Caudate nucleus (tissue), 63 donors: ENCODE measurements at places on chromosomes 1 and 21.

- no peak for DNase-seq
Observed at GRCh38 chr1:34907487-34908090, 21.9 kb downstream of the DLGAP3 start.

DNA sequence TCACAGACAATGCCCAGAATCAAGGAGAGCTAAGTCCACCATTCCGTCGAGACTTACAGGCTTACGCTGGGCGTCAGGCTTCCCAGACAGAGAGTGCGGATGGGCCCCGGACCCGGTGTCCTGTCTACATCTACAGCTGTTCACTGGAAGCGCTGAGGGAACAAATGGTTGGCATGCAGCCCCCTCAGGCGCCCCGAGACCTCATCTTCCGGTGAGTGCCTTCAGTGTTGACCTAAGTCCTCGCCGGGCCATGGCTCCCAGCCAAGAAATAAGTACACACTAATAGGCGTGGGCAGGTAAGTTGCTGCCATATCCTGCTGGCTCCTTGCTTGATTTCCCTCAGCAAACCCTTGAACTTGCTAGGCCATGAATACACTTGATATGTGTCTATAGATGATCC is 26.2 kb downstream of the HYI start:
- DNase-seq: no peak

- DNase-seq: no peak
Observed at GRCh38 chr1:240687820-240688219, 75.9 kb upstream of the GREM2 start.

GRCh38 chr1:55010887-55011217 is 12.1 kb downstream of the BSND start:
- DNase-seq: no peak

- no peak for DNase-seq
Observed at GRCh38 chr1:4532656-4533055, 121.8 kb upstream of the AJAP1 start.

- DNase-seq: no peak
Observed at GRCh38 chr1:44854970-44855369, 11.9 kb upstream of the PTCH2 start.

DNA sequence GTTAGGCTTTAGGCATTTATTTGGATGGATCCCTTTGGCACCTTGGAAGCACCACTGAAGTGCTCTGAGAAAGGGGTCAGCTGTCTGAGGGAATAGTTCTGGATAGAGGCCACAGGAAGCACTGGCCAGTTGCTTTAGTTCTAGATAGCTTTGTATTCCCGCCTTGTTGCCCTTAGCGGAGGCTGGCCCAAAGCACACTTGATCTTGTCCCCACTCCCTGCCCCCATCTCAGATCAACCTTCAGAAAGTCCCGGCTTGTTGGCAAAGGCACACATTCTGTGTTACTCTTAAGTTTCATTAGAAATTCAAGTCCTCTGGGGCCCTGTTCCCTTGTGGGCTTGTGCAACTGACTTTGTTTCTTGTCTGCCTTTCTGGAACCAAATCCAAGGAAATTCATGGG is 15.2 kb upstream of the NBL1 start:
- DNase-seq: no peak

DNA sequence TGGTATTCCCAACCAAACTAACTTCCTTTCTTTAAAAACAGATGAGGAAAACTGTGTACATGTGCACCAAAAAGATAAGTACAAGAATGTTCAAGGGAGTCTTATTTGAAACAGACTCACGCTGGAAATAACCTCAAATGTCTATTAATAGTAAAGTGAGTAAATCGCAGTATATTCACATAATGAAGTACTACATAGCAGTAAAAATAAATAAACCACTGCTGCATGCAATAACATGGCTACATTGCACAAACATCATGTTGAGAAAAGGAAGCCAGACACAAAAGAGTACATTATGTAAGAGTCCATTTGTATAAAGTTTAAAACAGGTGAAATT is 5.2 kb upstream of the DENND2D start:
- no peak for DNase-seq

GRCh38 chr21:44499211-44499560 is 40.8 kb downstream of the KRTAP10-1 start:
- DNase-seq: no peak

- DNase-seq: no peak
Observed at GRCh38 chr1:21834094-21834493, 22.0 kb downstream of the LDLRAD2 start.

GRCh38 chr1:228652116-228652515 is 83.2 kb upstream of the RHOU start:
- DNase-seq: no peak

GRCh38 chr1:118101515-118101844 is 83.5 kb downstream of the SPAG17 start:
- no peak for DNase-seq

- DNase-seq: peak; percentile 81
Observed at GRCh38 chr1:1040004-1040991, 20.4 kb downstream of the AGRN start.

DNA sequence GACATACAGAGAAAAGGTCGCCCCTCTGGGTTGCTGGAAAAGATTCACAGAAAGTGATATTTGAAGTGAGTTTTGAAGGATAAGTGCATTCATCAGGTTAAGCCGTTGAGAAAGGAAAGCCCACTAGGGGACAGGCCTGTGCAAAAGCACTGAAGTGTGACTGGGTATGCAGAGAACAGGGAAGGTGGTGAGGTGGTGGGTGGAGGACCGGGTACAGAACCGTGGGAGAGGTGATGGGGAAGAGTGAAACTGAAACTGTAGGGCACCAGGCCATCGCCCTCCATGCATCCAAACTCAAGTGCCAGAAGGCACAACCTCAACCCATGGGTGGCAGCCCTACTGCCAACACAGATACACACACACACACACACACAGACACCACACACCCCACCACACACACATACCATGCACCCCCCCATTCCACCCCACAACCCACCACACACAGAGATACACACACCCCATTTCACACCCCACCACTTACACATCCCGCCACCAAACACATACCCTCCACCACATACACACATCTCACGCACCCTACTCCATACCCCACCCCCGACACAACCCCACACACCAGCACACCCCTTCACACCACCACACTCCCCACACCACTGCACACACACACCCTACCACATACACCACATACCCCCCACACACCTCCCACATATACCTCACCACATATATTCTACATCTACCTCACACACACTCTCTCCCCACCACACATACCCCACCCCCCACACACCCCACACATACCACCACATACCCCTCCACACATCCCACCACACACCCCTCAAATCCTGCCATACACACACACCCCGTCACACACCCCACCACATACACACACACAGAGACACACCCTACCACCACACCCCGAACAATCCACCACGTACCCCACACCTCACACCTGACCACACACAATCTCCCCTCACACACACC is 59.0 kb downstream of the TSEN15 start:
- DNase-seq: no peak

DNA sequence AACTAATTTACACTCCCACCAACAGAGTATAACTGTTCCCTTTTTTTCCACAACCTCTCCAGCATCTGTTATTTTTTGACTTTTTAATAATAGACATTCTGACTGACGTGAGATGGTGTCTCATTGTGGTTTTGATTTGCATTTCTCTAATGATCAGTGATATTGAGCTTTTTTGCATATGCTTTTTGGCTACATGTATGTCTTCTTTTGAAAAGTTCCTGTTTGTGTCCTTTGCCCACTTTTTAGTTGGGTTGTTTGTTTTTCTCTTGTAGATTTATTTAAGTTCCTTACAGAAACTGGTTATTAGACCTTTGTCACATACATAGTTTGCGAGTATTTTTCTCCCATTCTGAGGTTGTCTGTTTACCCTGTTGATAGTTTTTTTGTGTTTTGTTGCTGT is 375.2 kb downstream of the MATN1 start:
- DNase-seq: no peak

- DNase-seq: no peak
Observed at GRCh38 chr1:246142320-246142893, 364.7 kb downstream of the SMYD3 start.

DNA sequence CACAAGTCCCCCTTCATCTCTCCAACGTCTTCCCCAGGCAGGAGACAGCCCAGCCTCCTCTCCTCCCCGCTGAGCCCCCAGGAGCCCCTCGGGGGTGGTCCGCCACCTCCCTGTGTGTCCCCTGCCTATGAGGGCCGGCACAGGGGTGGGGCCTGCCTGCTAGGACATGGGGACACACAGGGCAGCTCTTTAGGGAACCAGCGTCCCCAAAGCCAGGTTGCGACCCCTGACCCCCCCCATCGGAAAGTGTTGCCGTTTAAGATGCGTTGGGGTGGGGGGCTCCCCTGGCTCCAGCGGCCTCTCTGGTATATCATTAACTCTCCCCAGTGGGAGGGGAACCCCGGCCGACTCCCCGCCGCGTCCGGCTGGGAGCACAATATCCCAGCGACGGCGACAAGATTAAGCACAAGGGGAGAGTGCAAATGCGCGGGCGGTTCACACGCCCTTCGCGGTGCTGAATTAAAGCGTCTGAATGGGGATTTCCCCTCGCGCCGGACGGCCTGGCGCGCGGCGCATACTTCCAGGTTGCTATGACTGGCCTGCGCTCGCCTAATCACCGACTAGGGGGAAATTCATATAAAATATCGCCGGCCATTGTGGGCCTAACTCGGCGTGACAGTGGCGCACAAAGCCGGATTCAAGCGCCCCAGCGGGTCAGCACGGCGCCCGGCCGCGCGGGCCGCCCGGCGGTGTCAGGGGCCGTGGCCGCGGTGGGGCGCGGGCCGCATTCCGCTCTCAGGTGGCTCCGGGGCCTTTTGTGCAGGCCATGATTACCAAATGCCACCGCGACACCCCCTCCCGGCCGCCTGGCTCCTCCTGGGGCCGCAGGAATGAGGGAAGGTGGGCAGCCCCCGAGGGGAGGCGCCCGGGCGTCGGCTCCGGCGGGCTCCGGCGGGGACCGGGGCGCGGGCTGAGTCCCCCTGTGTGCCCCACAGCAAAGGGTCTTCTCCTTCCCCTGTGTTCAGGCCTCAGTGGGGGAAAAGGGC is 30.9 kb downstream of the WNT3A start:
- no peak for DNase-seq

DNA sequence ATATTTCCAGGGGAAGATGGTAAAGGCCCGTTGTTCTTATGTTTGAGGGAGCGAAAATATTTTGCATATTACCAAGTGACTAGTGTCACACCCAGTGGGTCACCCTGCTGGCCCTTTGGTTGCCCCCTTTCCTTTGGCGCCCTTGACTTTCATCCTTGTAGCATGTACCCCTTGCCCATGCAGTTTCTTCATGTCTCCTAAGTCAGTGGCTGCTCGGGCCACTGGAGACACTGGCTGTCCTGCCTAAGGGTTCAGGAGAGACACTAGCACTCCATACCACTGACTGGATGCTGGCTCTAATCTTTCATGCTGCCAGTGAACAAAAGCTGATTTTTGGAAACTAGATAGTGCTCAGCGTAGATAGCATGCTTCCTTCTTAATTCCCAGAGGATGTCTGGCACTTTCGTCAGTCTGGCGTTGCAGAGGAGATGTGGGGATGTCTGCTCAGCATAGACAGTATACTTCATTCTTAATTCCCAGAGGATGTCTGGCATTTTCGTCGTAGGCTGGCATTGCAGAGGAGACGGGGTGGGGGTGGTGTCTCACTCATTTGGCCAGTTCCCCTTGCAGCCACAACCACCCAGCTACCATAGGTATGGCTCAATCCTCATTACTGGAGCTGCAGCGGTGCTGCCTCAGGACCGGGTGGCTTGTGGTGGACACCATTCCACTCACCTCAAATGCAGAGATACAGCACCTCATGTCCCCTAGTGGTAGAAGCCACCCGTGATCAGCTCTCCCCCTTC is 770.9 kb upstream of the TPTE start:
- no peak for DNase-seq

DNA sequence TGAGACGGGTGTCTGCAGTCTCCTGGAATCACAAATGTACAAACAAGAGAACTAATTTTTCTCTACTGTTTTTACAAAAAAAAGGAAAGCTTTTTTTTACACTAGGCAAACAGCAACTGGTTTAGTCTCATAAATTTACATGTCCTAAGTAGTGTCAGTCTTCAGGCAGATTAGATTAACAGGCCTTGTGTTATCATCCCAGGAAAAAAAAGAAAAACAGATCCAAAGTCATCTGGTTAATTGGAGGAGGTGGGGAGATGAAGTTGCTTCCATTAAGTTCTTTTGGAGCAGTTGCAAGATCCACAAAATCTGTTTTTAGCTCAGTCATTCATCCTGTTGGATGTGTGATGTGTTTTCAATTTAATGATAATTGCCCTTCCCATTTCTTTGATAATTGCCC is 363.5 kb upstream of the ADGRL2 start:
- DNase-seq: no peak

DNA sequence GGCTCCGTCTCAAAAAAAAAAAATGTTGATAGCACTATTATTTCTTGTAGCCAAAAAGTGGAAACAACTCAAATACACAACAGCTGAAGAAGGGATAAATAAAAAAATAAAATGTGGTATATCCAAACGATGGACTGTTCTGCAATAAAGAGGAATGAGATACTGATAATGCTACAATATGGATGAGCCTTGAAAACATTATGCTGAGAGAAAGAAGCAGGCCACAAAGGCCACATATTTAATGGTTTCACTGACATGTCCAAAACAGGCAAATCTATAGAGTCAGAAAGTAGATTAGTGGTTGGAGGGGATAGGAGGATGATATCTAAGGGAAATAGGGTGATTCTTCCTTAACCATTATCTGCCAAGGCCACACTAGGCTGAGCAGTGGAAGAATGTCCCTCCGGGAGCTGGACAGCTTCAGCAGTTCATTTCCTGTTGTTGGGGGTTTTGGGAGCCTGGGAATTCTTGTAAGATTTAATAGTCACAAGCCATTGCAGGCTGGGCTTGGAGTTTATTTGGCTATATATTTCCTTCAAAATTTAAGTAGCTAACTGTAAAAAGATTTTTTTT is 53.5 kb downstream of the ST3GAL3 start:
- no peak for DNase-seq

DNA sequence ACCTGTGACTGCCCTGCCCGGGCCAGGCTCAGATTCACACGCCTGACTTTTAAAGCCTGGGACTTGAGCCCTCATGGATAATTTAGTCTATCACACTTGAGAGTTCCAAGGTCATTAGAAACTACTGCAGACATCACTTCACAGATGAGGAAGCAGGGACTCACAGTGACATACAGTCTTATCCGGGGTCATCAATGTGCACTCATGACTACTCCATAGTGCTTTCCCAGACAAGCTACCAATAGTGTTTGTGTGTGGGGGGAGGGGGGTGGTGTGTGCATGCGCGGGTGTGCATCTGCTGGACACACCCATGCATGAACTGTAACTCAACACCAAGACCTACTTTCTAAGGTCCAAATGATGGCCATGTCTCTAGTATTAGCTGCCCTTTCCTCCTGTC is 16.1 kb upstream of the SLC5A9 start:
- DNase-seq: no peak
